Type B pancreatic cell (in vitro differentiated cells): ENCODE measurements at places on chromosomes 6 and 20.

DNA sequence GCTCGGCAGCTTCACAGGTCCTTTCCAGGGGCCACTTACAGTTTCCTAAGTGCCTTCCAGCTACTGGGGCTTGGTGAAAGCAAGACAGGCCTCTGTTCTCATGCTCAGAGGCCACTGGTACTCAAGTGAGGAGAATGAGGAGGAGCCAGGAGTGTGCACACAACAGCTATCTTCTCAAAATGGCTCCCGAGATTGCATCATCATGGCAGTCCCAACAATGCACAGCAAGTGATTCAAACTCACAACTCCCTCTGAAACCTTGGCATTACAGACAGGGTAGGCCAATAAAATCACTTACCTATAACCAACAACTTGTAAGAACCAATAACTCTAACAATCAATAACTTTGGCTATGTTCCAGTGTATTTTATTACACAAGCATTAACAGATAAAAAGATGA lies 77.4 kb downstream of the RALGAPA2 start:
- DNase-seq = no peak

- no peak for DNase-seq
Observed at GRCh38 chr20:1388253-1388652, 4.6 kb downstream of the FKBP1A start.

DNA sequence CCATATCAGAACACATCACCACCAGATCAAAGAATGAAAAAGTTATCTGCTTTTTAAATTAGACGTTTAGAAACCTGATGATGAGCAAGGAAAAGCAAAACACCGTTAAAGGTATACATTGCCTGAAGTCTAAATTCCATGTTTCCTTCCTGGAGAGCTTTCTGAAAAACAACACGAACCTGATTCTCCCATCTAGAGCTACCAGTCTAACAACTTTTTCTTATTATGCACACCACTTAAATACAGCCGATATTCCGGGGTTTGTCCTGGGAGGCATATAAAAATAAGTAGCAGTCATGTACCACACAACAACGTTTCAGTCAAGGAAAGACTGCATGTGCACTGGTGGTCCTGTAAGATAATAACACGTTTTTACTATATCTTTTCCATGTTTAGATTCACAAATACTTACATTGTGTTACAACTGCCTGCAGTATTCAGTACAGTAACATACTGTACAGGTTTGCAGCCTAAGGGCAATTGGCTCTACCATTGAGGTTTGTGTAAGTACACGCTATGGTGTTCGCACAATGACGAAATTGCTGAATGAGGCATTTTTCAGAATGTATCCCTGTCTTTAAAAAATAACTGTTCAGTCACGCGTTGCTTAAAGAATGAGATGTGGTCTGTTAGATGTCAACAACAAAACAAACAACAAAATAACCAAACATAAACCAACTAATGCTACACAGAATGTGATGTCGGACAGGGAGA lies 19.1 kb upstream of the LYRM2 start:
- no peak for DNase-seq

DNA sequence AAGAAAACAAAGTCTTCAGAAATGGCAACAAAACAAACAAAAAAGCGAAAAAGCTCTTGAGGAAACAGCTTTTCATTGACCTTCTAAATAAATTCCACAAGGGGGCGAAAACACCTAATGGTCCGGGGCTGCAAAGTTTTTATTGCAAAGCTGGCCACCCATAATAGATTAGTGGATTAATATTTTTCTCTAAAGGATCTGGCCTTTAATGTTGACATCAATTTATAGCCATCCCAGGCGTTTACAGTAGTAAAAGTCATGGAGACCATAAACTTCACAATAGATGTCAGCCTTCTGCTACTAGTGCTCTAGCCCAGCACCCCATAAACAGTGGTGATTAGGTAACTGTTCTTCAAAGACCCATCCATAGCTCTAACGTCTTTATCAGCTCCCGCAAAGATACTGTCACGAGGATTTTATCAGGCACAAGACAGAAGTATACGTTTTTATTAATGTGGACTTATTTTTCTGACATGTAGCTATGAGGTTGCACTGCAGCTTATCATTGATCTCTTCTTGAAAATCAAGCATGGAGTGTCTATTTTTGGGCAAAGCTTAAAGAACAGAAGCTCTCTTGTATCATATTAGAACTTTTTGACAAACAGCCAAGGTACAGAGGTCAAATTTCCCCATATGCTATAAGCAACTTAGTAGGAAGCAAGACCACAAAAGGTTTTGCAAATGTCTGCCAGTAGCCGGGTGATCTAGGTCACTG lies 4.7 kb downstream of the CITED2 start:
- no peak for DNase-seq

GRCh38 chr20:22770241-22770800 lies 185.9 kb upstream of the FOXA2 start:
- no peak for DNase-seq

GRCh38 chr6:83536647-83537589 lies 24.6 kb downstream of the PRSS35 start:
- DNase-seq = no peak

- DNase-seq = no peak
Observed at GRCh38 chr6:21524201-21524600, 69.3 kb upstream of the SOX4 start.
